Bone marrow (tissue), 2 donors: ENCODE measurements at places on chromosomes 13 and 19.

DNA sequence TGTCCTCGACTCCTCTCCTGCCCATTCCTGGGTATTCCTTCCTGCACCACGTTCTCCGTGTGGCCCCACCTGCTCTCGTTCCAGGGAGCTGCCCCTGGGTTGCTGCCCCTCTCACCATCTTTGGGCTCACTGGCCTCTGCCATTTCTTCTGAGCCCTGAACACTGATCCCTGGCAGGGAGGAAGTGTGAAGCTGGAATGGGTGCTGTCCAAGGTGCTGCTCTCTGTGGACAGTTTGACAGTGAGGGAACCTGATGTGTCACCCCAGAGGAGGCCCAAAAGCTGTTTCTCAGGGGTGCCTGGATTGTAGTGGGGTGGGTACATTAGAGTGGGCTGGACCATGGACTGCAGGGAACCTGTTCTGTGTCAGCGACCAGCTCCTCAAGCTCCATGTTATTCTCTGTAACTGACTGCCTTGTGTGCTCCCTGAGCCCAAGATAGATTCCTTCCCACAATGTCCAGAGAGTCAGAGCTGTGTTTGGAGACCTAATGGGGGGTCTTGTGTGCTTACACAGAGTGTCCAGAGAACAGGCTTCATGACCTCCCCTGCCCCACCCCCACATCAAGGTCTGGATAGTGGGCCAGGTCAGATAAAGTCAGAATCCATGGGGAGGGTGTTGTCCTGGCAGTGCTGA lies 7.2 kb upstream of the CEACAM8 start:
- no peak for DNase-seq

GRCh38 chr13:50132904-50133357 lies 117.7 kb downstream of the KCNRG start:
- DNase-seq, result no peak

DNA sequence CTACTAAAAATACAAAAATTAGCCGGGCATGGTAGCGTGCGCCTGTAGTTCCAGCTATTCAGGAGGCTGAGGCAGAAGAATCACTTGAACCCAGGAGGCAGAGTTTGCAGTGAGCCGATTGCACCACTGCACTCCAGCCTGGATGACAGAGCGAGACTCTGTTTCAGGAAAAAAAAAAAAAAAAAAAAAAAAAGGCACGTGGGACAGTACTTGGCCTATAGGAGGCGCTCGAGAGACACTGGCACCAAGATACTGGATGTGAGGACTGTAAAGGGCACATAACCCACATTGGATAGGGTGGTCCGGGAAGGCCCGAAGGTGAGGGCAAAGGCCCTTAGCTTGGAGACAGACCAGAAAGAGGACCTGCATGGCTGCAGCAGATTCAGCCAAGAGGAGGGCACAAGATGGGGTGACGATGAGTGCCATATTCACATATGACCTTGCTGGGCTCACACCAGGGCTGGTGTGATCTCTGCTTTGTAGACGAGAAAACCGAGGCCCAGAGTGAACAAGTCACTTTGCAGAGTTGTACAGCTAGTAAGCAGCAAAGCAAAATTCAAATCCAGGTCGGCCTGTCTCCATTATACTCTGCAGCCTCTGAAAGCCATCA lies 89.4 kb downstream of the DPF1 start:
- DNase-seq, result no peak

- DNase-seq, result no peak
Measured at GRCh38 chr13:29849071-29849631, 1.3 kb downstream of the UBL3 start.

GRCh38 chr19:5075597-5075996 lies 106.7 kb downstream of the KDM4B start:
- no peak for DNase-seq

GRCh38 chr19:19670070-19670551 lies 1.5 kb downstream of the ZNF101 start:
- DNase-seq, result no peak

GRCh38 chr13:53198736-53199135 lies 170.1 kb downstream of the OLFM4 start:
- DNase-seq, result no peak

DNA sequence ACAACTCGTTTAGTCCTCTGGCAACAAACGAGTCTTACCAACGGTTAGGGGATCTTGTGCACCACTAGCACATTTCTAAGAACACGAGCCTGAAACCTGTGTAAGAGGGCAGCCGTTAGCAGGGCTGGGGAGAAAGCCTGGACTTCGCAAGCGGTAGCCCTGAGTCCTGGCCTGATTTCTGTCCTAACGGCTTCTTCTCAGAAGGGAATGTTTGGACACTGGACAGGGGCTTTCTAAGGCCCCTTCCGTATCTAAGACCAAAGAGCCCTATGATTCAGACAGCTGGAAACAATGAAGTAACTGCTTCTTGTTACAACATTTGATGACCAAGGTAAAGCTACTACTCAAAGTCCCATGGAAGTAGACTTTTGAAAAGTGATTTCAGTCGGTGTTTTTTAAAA lies 2.2 kb downstream of the ANKRD10 start:
- DNase-seq, result no peak

- no peak for DNase-seq
Measured at GRCh38 chr13:39200249-39200910, 162.1 kb downstream of the NHLRC3 start.

DNA sequence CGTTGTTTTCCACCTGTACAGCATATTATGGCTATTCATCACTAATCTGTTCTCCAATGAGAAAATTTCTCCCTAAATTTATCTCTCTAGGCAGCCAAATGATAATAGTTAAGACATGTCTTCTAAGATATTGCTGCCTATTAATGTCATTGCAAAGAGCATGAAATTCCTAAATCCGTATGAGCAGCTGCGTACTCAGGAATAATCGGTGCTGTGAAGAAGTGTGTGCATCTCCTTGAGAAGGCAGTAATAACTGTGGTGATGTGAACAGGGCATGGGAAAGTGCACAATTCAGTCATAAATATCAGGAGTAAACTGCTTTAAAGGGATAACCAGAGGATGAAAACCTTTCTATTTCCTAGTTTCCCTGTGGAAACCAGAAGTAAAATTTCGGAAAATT lies 112.2 kb downstream of the SLITRK5 start:
- DNase-seq, result no peak

- DNase-seq, result no peak
Measured at GRCh38 chr13:102872131-102872530, 26.3 kb downstream of the ERCC5 start.

DNA sequence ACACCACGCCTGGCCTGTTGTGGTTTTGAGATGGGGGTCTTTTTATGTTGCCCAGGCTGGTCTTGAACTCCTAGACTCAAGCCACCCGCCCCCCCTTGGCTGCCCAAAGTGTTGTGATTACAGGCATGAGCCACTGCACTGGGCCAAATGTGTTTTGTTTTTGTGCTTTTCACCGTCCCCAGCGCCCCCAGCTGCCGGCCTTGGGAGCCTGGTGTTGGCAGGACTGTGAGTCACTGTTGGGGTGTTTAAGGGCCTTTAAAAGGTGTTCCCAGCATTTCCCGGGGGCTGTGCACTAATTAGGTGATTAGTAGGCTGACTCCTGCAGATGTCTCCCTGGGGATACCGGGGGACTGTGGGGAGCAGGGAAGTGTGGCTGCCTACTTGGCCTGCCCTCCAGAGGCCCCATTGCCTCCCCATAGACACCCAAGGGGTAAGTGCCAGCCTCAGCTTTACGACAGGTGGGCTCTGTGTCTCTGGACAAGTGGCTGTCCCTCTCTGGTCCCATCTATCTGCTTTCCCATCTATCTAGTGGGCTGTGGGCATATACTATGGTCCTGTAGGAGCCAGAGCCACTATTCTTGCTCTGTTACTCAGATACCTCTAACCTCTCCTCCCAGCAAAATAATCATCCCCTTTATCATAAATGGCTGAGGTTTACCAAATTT lies 11.8 kb upstream of the TLE5 start:
- no peak for DNase-seq

- no peak for DNase-seq
Measured at GRCh38 chr13:107450931-107451330, 764.4 kb downstream of the LIG4 start.

DNA sequence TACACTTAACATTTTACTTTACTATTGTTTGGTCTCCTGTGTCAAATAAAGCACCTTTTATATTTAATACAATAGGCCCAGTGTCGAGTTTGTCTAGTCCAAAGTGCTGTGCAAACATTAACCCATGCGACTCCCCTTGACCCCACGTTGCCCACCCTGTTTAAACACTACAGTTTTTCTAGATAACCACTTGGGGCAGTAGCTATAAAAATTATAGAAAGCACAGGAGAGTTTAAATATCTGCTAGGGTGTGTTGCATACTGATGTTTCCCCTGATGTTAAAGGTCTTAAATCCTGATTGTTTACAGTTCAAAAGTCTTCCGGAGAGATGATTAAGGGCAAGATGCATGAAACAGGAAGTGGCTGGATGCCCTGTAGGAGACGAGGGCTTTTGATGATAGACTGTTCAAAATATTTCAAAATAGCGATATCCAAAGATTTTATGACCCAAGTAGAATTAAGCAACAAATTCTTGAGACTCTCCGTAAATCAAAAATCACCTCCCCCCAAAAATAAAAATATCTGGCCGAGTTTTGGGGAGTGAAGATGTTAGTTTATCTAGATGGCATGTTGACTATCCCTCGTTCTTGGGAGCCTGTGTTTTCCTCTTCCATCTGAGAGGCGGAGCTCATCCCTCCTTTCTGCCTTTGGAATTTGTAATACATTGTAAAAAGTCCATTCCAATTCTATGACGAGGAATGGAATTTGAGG lies 167.1 kb downstream of the FGF9 start:
- DNase-seq, result no peak

DNA sequence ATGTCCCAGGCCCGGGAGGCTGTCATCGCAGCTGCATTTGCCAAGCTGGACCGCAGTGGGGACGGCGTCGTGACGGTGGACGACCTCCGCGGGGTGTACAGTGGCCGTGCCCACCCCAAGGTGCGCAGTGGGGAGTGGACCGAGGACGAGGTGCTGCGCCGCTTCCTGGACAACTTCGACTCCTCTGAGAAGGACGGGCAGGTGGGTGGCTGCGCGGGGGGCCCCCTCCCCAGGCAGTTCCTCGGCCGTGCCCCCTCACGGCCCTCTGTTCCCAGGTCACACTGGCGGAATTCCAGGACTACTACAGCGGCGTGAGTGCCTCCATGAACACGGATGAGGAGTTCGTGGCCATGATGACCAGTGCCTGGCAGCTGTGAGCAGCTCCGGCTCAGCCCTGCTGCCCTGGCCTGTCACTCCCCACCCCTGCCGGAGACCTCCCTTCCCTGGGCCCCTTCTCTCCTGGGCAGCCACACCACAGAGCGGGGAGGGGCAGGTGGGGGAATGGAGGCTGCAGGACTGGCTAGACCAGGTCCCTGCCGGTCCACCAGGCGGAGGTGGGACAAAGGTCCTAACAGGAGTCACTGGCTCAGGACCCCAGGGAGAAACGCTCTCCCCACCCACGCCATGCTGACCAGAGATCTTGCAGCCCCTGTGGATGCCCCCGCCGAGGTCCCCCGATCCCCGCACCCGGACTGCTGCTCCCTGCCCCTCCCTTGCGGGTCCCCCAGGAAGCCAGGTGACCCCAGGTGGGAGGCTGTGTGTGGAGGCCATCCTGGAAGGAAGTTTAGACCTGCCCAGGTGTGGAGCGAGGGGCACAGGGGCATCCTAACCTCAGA lies 1.1 kb downstream of the CAPS start:
- no peak for DNase-seq

DNA sequence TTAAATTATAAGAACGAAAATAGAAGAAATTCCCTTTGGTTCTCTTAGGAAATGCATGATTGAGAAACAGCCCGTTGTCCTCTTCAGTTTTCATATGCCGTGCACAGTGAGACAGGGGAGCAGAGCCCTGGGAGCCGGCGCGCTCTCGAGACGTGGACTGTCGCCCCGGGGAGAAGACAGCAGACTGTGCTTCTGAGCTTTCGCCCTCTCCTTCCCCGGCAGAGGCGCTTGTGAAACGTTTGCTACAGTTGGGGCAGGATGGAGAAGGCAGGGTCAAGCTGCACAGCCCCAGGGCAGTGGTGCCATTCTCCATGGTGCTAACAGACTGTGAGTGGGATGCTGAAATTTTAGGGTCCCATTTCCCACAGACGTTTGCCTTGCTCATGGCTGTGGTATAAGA lies 192.2 kb upstream of the KL start:
- DNase-seq, result no peak

DNA sequence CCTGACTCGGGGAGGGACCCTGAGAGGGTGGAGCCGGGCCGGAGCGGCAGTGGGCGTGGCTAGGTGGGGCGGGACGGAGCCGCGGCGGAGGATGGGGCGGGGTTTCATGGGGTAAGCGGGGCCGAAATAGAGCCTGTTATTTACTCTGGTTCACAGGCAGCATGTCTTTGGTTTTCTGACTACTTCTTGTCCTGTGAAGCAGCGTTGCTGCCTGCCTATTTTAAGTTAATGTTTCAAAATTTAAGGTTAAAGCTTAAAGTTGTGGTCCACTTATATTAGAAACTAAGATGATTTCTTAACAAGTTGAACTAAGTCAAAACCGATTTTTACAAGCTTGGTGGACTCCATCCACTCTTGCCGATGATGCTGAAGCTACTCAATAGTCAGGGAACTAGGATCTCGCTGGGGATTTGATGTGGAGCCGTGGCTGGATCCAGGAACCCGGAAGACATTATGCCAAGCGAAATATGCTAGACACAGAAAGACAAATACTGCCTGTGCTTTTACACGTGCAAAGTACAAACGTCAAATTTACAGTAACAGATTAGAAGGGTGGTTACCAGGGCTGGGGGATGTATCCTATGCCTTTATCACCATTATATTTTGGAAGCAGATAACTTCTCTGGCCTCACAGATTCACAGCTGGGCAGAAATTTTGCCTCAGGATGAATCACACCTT lies 433 bp upstream of the ZNF616 start:
- DNase-seq, result no peak

DNA sequence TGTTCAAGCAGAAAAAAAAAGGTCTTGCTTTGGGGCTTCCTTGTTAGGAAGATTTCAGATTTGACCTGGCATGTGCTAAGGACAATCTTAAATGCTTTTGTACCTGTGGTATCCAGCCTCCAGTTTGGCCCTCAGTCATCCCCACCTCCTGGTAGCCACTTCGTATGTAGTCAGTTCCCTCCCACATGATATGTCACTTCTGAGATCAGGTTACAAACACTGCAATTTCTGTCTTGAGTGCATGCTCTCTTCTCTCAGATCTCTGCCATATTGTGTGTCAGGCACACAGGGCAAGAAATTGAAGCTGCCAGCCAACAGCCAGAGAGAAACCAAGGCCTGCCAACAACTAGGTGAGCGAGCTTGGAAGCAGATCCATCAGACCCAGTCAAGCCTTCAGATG lies 60.3 kb upstream of the STARD13 start:
- no peak for DNase-seq

GRCh38 chr19:29819300-29819699 lies 7.5 kb downstream of the CCNE1 start:
- no peak for DNase-seq

DNA sequence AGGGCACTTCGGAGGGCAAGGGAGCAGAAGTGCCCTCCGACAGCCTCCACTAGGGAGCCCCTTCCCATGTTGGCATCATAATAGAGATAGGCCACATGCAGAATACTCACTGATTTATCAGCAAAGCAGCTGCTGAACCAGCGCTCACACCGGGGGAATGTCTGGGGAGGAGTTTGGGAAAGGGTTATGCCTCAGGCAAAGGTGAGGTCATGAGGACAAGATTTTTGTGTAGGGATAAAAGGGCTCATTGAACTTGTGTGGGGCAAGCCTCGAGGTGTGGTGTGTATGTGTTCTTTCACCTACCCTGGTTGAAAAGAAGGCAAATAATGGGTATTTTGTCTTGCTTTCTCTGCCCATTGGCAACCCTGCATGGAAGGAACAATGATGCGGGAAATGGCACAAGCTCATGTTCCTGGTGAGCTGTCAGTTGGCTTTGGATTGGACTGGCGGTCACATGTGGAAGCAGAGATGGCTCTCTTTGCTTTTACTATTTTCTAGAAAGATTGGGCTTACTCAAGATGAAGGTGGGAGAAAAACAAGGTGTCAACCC lies 39.1 kb upstream of the SLC7A9 start:
- no peak for DNase-seq
